Subcutaneous adipose tissue (tissue), 4 donors: ENCODE measurements at places on chromosomes 4 and X. TPM values are rescaled to one million over a fixed set of nuclear protein-coding genes. Genes with fewer than 3 reads are reported as not detected.

Gene MAGEC1
- total RNA-seq: not detected

Gene NDNF
- total RNA-seq: 3.9 TPM

Gene LRAT
- total RNA-seq: not detected

Gene EPGN
- not detected for total RNA-seq

Gene MUC7
- total RNA-seq: not detected

Gene SPRY1
- total RNA-seq: 166 TPM

Gene PTTG2
- total RNA-seq: not detected

Gene ZNF711
- 1.5 TPM for total RNA-seq

Gene SSX1
- total RNA-seq: not detected

Gene PABPC5
- total RNA-seq: 2.3 TPM

Gene TCEAL7
- total RNA-seq: 3.3 TPM

Gene CT45A5
- total RNA-seq: not detected

Gene ETDB
- not detected for total RNA-seq

Gene CSAG1
- total RNA-seq: not detected

Gene MAGEA12
- not detected for total RNA-seq
